ENCODE measurements at places on chromosomes 7 and 10.

GRCh38 chr10:12617191-12618175 is 268.1 kb downstream of the CAMK1D start:
- no peak for DNase-seq

DNA sequence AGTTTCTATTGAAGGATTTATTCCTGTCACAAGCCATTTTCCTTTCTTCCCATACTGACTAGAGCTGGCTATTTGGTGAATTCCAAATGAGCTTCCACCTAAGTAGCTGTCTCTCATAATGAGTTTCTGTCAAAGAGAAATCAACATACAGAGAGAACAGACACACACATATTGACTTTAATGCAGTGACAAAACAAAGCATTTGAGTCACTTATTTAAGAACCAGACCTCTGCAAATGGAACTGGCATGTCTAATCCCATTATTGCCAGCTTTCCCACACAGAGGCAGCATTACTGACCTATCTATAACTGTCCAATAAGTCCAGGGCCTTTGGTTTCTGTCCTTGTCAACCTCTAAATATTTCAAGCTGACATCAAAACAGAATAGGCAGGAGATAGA is 179.3 kb upstream of the CSTF2T start:
- DNase-seq, result no peak

DNA sequence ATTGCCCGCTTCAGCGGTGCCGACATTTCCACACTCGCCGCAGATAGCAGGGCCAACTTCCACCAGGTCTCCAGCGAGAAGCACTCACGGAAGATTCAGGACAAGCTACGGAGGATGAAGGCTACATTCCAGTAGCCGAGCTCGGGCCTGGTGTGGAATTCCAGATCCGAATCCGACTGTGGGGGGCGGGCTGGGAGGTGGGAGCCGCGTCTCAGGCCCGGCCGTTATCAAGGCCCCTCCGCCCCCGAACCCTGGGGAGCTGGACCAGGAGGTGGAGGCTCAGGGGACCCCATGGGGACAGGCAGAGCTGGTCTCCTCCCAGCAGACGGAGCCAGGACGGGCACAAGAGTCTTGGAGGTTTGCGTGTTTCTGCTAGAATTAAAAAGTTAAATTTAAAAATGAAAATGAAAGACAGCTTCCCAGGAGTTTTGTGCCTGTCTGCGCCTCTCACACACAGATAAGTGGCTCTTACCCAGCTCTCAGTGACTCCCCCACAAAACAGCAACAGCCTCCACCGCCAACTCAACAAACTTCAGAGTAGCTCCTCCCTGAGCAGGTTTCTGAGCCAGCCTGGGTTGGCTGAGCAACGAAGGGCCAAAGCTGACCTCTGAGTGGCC is 5.2 kb upstream of the UTF1 start:
- DNase-seq, result no peak

DNA sequence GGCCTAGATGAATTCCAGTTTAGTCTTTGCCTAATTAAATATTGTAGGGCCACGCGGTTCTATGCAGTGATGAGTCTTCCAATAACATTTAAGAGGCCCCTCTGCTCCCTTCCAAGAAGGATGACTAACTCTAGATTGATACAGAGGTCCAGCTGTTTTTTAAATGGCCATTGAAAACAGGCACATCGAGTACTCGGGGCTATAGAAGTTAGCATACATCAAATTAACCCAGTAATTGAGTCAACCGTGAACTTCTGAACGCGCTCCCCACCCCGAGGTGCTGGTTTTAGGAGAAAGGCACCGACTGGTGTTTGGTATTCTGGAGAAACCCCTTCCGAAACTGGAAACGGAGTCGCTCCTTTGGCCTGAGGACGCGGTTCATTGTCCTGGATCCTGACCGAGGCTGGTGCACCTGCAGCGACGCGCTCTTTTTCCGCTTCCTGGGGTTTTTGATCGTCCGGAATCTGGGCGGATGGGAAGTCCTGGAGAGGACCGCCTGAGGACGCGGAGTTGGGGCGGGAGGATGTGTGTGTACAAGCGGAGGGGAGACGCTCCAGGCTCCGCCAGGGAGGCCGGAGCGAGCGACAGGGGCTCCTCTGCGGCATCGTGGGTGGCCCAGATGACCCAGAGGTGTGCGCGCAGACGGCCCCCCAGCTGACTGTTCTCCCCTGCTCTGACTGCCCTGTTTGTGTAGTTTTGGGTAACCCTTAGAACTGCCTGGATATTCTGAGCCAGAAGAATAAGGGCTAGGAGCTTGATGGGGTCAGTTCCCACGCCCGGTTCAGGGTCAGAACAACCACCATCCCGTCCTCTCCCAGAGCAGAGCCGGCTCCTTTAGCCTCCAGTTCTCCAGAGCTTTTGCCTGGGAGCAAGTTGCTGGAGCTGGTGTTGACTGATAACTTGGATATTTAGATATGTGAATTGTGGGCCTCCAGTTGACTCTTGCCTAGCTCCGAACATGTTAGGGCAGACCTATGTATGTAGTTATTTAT is 711 bp downstream of the FAM221A start:
- DNase-seq, result no peak

GRCh38 chr10:92284112-92284704 is 6.7 kb downstream of the CPEB3 start:
- DNase-seq, result no peak
